ENCODE measurements at places on chromosomes 7 and 10.

DNA sequence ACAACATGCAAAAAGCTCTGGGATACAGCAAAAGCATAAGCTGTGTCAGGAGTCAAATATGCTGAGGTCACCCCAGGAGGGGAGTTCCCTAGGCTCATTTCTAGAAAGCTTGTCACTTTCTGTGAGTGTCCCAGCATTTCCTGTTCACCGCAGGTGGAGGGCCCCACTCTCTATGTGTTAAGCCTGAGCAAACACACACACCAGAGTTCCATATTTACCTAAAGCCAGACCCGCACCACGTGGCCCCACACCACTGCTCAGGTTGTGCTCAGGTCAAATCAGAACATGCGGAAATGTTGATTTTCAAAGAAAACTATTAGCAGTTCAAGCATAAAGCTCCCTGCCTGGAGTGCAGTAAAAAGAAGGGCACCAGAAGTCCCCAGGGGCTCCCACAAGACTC, 259.6 kb upstream of the PPP2R2D start:
- DNase-seq = peak; percentile 6

- DNase-seq = no peak
These were observed 118.1 kb downstream of the PTPRN2 start for GRCh38 chr7:158469396-158470051.

GRCh38 chr7:2142386-2142785, 90.4 kb downstream of the MAD1L1 start:
- DNase-seq = no peak

DNA sequence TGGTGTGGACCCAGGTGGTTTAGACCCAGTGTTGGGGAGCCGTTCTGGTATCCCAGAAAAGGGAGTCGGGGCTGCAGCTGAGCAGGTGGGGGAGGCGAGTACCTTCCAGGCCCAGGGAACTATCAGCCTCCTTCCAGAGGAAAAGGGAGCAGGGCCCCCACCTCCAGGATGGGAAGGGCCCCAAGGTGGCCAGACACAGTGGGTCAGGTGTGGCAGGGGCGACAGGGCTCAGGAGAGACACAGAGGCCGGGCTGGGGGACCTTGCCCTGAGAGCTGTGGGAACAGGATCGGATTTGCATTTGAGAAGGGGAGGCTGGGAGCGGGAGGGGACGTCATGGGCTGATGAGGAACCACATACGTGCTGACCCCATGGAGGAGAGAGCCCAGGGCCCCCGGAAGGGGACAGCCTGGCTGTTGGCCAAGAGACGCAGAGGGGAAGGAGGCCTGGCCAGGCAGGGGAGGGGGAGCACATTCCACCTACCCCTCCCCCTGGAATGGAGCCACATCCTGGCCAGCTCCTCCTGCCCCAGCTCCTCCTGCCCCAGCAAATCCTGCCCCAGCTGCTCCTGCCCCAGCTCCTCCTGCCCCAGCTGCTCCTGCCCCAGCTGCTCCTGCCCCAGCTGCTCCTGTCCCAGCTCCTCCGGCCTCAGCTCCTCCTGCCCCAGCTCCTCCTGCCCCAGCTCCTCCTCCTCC, 9.7 kb upstream of the TTYH3 start:
- no peak for DNase-seq

DNA sequence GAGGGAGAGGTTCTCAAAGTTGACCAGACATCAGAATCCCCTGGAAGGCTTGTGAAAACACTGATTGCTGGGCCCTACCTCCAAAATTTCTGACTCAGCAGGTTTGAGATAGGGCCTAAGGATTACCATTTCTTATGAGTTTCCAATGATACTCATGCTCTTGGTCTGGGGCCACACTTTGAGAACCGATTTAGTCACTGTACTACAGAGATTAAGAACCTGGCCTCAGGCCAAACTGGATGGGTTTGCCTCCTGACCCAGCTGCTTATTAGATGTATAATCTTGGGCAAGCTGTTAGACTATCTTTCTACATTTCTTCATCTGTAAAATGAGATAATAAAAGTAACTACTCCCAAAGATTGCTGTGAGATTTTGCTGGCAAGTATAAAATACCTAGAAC, 77.1 kb upstream of the SCIN start:
- DNase-seq = no peak

- no peak for DNase-seq
These were observed 174.0 kb upstream of the KCTD7 start for GRCh38 chr7:66454600-66455225.

GRCh38 chr7:47738563-47739166, 156.8 kb upstream of the TNS3 start:
- DNase-seq = no peak

- DNase-seq = no peak
These were observed 18.4 kb downstream of the GPNMB start for GRCh38 chr7:23264916-23265458.

DNA sequence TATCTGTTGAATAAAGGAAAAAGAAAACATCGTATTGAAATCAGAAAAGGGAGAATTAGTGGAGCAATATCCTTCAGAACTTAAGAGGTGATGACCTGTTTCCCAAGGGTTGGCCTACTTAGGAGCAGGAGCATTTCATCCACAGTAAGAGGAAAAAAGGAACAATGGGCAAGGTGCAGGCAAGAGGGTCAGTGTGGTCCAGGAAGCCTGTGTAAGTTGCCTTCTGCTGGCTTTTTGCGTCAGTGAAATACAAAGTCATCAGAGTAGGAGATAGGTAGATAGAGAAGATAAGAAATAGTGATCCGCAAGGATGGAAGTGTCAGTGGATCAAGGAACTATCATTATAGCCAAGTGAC, 5.4 kb upstream of the ANKRD7 start:
- no peak for DNase-seq

GRCh38 chr7:101138213-101138870, 11.4 kb downstream of the SERPINE1 start:
- peak; percentile 76 for DNase-seq

GRCh38 chr10:32189400-32190084, 133.3 kb upstream of the KIF5B start:
- no peak for DNase-seq

DNA sequence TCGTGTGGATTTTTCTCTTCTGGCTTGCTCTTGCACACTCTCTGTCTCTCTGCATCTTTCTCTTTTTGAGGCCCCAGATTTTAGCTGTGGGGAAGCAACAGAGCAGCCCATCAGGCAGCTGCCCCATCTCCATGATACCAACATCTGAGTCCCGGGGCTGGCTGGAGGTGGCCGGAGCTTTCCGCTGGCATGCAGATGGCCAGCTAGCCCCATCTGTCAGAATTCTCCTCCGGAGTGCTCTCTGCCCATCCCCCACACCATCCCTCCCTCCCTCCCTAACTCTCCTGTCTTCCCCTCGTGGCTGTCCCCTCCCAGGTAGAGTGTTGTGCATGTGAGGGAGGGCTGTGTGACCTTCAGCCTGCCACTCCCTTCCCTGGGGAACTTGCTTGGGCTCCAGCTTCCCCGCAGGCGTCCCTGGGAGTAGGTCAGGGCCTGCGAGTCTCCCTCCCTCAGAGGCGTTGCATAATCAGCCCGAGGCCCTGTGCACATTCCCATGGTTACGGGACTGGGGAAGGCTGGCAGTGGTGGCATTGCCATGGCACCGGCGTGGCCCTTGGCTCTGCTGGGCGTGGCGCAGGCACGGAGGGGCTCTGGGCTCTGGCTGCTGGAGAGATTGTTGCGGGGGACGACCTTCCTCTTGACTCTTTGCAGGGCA, 24.7 kb downstream of the GHRHR start:
- DNase-seq = no peak

GRCh38 chr10:85578860-85579259, 787.7 kb downstream of the GRID1 start:
- DNase-seq = no peak

- DNase-seq = no peak
These were observed 18.9 kb downstream of the INSIG1 start for GRCh38 chr7:155316427-155317113.

- DNase-seq = no peak
These were observed 11.3 kb downstream of the CRYGN start for GRCh38 chr7:151428378-151429236.

GRCh38 chr7:85041605-85042216, 145.1 kb downstream of the SEMA3D start:
- no peak for DNase-seq

DNA sequence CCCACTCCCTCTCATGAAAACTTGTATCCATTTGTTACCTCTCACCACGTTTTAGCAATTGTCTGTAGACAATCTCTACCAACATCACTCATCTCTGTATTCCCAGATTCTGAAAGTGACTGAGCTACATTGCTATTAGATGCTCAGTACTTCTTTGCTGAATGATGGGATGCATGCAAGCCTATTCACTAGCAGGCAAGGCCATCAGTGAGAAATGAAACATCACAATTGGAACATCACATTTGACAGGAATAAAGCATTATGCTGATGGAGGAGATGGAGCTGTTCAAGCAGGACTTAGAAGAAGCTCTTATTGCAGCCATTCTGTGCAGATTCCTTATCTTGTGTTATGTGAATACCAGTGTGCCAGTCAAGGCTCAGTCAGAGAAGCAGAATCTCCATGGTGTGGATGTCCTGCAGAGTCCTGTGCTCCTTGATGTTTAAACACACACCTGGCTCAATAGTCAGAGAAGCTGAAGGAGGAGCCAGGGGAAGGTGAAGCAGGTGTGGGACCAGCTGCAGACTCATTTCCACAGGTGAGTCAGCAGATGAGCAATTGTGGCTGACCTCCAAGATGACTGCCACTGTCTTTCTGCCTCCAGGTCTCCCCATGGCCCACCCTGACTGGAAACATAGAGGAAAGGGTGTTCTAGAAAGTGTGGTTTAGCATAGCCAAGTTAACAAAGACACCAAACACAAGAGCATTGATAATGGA, 965.5 kb downstream of the GRID1 start:
- DNase-seq = no peak

GRCh38 chr7:47786557-47787248, 161.6 kb downstream of the PKD1L1 start:
- no peak for DNase-seq

DNA sequence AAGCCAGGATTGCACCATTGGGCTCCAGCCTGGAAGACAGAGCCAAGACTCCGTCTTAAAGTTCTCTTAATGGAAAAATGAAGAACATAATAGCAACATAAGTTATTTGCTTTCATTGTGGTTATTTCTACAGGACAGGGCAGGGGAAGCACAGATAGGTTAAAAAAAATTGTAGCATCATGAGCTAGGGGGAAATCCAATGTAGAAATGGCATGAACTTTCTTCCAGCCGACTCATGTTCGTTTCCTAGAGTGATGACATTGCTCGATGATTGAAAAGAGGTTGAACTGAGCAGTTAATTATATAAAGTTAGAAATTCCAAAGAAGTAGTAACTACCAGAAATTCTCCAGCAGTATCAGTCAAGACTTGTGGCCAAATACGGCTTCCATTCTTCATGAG, 64.9 kb downstream of the DAGLB start:
- no peak for DNase-seq

GRCh38 chr10:126955934-126956711, 50.9 kb downstream of the DOCK1 start:
- DNase-seq = no peak

- no peak for DNase-seq
These were observed 116.1 kb downstream of the GPR37 start for GRCh38 chr7:124649397-124650014.

DNA sequence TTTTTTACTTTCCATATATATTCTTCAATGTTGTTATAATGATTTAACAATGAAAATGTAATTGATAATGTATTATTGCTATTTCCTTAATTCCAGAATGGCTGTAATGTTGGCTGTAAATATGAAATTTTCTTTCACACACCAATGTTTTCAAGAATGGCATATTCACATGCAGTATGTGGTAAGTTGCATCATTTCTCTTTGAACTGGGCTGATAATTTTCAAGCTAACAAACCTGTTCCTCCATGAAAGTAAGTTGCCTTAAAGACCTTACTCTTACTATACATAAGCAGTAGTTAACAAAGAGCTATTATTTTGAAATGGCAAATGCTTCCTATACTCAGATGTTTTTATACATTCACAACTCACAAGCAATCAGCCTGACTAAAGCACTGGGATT, 154.5 kb downstream of the TMEM168 start:
- DNase-seq = no peak

GRCh38 chr7:136874393-136875032, 6.1 kb downstream of the CHRM2 start:
- no peak for DNase-seq

DNA sequence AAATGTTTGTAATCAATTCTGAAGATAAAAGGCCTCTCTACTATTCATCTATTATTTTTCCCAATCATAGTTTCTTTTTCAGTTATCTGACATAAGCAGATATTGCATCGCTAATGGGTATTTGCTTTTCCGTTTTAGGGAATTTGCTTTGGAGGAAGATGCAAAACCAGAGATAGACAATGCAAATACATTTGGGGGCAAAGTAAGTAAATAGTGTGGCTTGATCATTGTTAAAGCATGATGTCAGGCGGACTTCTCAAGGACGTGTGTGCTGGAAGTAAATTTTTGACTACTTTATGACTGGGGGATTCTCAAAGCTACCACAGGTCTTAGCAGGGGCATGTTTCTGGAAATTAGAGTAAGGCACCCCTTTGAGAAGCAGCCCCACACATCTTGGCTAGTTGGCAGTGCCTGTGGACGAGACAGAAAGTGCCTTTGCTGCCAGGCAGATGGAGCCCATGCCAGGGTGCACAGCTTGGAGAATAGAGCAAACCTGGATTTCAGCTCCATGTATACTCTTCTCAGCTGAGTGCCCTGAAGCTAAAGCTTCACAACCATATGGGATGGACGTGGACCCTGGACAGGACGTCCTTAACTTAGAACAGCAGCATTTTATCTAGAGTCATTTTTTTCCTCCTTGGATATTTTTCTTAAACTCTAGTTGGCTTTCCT, 68.6 kb downstream of the SRI start:
- DNase-seq = no peak

GRCh38 chr10:96587264-96588059, 650 bp upstream of the TM9SF3 start:
- peak; percentile 8 for DNase-seq

GRCh38 chr10:130382031-130382430, 245.8 kb downstream of the GLRX3 start:
- no peak for DNase-seq

DNA sequence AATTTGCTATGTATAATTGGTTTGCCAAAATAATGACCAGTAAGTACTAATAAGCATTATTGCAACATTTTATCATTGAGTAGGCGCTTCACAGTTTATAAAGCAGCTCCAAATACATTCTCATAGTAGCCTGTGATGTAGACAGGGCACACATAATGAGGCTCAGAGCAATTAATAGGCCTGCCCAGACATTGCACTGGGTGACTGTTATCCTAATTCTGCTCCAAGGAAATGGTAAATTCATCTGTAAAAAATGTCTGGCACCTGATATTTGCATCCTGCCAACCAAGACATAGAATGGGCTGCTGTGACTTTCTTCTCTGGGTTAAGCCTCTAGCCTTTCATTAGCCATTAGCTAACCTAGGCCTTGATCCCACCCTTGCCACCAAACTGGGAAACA, 97.6 kb downstream of the SEM1 start:
- no peak for DNase-seq

GRCh38 chr7:52518869-52519268, 516.6 kb upstream of the POM121L12 start:
- no peak for DNase-seq

GRCh38 chr7:114412548-114412947, 2.1 kb upstream of the FOXP2 start:
- no peak for DNase-seq
